Progenitor cell of endocrine pancreas (in vitro differentiated cells): ENCODE measurements at places on chromosomes 11 and 22.
A peak's percentile ranks its signal among the peaks of the same experiment; 100 is the strongest.

- DNase-seq, result peak; percentile 72
Measured at GRCh38 chr22:42294034-42294985, 23.9 kb upstream of the TCF20 start.

GRCh38 chr11:79570104-79570503 is 129.3 kb upstream of the TENM4 start:
- no peak for DNase-seq

DNA sequence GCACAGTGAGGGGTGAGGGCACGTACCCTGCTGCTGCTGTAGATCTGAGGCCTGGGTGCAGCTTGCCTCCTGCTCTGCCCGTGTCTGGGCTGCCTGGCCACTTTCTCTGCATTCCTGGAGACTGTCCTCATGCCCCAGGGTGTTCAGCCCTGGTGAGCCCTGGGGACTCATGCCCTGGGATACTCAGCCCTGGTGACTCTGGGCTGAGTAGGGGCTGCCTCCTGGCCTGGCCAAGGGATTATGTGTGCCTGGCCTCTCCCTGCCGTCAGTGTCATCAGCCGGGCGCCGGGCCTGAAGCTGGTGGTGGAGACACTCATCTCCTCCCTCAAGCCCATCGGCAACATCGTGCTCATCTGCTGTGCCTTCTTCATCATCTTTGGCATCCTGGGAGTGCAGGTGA is 94.7 kb downstream of the CACNA1I start:
- no peak for DNase-seq

DNA sequence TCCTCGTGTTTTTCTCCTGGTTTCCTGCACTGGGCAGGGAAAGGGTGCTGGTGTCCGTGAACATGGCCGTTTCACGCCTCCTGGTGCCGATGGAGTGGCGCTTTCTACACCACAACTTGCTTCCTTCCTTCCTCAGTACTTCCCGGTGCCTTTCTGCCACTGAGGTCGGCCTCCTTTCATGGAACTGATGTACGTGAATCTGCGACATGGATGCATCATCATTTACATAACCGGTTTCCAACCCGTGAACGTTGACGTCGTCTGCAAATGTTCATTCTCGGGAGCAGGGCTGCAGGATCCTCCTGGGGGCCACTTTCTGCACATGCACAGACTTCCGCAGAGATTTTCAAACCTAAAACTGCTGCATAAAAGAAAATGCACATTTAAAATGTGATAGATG is 474.4 kb downstream of the BRD1 start:
- no peak for DNase-seq

GRCh38 chr22:22546490-22546889 is 12.6 kb downstream of the PRAME start:
- no peak for DNase-seq

DNA sequence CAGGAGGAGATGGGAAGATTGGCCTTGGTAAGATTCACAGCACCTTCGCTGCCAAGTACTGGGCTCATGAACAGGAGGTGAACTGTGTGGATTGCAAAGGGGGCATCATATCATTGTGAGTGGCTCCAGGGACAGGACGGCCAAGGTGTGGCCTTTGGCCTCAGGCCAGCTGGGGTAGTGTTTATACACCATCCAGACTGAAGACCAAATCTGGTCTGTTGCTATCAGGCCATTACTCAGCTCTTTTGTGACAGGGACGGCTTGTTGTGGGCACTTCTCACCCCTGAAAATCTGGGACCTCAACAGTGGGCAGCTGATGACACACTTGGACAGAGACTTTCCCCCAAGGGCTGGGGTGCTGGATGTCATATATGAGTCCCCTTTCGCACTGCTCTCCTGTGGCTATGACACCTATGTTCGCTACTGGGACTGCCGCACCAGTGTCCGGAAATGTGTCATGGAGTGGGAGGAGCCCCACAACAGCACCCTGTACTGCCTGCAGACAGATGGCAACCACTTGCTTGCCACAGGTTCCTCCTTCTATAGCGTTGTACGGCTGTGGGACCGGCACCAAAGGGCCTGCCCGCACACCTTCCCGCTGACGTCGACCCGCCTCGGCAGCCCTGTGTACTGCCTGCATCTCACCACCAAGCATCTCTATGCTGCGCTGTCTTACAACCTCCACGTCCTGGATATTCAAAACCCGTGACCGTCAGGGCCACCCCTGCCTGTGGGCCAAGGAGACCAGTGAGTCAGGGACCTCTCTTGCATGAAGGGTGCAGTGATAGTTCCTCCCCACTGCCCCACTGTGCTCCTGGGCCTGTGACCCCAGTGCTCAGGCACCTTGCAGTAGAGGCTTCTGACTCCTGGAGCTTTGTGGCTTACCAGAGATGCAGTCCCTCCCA is 83.6 kb downstream of the BCR start:
- DNase-seq, result no peak

- no peak for DNase-seq
Measured at GRCh38 chr11:104649002-104649401, 249.3 kb downstream of the CASP12 start.

GRCh38 chr11:111225881-111226280 is 19.6 kb upstream of the POU2AF2 start:
- no peak for DNase-seq

DNA sequence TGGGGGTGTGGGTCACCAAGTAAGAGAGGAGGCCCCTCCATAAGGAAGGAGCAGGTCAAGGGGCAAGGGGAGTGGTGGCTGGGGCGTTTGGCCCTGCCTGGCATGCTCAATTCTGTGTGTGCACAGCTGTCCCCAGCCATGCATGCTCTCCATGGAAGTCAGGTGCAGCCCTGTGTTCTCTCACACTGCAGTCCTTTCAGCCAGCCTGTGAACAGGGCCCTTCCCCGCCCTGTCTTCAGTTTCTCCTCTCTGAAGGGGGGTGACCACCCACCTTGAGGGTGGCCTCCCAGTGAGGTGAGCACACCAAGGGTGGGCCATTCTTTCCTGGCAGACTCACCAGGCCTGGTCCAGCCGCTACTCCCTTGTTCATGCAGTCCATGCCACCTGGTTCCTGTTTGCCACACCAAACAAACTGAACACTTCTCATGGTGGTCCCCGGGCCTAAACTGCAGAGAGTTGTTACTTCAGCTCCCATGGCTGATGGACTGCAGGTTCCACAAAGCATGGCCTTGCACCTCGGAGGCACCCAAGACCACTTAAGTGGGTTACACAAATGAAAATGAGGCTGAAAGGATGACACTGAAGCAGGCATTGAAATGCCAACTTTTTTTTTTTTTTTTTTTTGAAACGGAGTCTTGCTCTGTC is 1.7 kb upstream of the CHCHD10 start:
- no peak for DNase-seq

- DNase-seq, result peak; percentile 37
Measured at GRCh38 chr11:130827451-130828377, 88.6 kb downstream of the SNX19 start.

GRCh38 chr11:4480577-4481239 is 1.7 kb upstream of the OR52K1 start:
- DNase-seq, result no peak

DNA sequence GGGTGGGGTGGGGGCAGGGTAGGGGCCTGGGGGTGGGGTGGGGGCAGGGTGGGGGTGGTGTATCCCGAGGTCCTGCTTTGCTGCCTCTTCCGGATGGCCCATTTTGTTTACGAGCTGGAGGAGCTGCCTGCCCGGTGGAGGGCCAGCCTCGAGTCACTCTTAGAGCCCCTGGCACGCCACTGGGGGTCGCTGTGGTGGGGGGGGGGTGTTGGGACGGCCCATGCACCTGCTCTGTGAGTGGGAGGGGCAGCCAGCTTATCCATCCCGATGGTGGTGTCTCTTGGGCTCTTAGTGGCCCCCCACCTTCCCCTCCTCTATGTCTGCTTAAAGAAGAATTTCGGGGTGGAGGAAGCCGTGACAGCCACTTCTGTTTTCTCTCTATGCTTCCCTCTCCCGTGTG is 24.6 kb downstream of the MRGPRD start:
- DNase-seq, result no peak

DNA sequence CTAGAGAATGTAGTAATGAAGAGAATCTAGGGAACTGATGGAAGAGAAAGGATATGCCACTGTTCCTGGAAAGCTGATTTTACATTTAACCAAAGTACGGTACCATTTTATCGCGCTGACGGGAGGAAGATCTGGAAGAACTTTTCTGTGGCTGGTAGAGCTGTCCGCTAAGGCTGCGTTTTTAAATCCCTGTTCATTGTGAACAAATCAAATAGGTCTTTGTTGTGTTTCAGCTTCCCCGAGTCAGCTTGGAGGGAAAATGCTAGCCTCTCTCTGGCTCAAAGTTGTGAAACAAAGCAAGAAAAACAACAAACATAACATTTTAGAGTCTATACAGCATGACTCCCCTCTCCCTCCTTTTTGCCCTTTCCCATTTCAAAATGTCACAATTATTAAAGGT is 34.4 kb downstream of the FBXO7 start:
- DNase-seq, result no peak

DNA sequence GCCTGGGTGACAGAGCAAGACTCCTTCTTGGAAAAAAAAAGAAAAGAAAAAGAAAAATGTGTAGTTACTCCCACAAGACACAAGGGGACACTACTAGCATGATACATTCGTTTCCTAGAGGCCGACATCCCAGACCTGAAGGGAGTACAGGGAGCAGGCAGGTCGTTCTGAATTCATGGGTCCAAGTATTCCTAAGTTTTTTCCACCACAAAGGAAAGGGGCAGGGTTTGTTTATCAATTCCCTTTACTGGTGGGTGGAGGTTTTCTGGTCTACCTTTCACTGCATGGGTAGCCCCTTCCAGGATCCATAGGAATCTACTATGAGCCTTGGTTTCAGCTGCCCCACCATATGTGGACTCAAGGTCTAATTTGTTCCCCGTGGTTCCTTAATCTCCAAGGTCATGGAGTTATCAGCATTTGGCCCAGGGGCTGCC is 11.8 kb downstream of the TIGD3 start:
- DNase-seq, result no peak

DNA sequence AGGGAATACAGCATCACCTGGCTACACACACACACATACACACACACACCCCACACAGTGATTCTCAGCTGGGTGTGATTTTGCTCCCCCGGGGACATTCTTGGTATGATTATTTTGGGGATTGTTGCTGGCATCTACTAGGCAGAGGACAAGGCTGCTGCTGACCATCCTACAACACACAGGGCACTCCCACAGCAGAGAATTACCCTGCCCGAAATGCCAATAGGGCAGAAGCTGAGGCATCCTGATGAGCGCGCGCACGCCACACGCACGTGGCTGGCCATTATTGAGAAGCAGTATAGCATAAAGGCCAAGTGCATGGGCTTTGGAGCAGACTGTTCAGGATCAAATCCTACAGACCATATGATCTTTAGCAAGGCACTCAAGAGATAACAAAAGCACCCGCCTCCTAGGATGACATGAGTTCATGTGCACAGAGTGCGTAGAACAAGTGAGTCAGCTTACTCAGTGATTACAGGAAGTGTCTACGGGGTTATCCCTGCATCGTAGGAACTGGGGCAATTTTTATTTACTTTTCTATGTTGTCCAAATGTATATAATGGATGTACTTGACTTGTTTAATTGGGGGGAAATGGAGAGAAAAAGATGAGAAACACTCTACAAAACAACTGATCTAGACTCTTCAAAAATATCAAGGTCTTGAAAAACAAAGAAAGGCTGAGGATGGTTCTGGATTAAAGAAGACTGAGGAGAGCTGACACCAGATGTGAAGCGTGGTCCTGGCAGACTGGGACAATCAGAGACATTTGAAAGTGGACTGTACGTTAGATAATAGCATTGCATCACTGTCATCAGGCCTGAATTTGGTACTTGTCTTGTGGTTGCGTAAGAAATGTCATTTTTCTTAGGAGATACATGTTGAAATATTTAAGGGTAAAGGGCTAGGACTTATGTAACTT is 7.2 kb upstream of the EHD1 start:
- no peak for DNase-seq

DNA sequence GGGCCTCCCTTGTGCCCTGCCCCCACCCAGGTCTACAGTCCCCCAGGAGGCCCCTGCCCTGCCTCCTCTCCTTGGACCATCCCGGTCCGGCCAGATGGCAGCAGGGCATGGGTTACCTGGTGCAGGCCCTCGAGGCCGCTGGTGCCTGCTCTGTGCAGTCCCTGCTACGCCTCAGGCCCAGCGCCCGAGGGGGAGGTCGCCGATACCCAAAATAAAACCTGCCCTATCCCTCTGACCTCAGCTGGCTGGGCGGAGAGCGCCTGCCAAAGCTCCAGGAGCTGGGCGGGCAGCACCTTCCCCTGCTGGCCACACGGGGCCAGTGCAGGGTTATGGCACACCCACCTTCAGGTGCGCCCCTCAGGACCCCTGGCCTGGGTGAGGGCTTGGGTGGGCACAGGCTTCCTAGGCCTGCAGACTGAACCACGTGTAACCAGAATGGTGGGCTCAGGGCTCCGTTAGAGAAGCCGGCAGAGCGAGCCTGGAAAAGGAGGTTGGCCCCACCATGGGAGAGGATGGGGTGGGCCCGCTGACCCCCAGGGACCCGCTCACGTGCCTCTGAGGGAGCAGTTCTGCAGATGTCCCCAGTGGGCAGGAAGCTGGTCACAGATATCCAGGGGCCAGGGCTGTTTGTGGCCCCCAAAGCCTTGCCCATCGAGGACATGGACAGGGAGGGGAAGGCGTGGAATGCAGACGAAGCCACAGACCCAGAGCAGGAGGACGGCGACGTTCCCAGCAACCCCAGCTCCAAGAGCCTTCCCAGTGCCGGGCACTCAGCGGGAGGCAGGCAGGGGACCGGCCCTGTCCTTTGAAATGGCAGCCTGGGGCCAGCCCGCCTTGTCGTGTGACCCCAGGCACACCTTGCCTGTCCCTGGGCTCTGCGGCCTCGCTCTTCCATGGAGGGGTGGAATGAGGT is 1.7 kb upstream of the TNNT3 start:
- DNase-seq, result no peak

DNA sequence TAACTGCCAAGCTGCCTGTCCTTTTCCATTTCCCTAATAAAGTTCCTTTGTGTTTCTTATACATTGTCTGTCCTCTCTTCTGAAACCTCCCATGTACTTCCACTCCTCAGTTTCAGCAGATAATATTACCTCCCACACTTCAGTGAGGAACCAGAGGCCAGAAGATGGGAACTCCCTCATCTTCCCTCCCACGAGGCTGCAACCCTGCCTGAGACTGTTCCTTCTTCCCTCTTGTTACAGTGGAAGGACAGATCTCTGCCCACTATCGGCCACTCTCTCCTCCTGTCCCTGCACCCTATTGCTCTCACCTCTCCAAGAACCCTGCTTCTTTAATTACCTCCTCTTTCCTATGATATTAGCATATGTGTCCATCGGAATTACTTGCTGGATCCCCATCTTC is 38.1 kb upstream of the SWAP70 start:
- no peak for DNase-seq

DNA sequence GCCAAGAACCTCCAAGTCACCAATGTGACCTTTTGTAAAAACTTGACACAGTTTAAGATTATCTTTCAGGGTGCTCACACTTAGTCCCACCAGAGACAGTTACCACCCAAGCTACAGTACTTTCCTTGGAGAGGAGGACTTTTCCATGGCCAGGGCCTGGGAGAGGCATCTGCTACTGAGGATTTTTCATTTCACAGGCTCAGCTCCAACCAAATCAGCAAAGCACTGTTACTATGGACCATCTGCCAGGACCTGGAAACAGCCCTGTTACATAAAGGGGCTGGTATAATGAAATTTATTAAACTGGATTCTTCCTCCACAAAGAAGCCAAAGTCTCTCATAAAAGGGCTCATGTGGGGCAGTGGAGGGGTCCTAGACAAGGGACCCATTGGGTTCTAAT is 38.6 kb downstream of the SERGEF start:
- no peak for DNase-seq

GRCh38 chr11:44632466-44633123 is 67.1 kb downstream of the CD82 start:
- peak; percentile 11 for DNase-seq
